ENCODE measurements at places on chromosomes 7 and 10. TPM values are rescaled to one million over a fixed set of nuclear protein-coding genes. Genes with fewer than 3 reads are reported as not detected.

Gene SHTN1
- total RNA-seq = 1.6 TPM

Gene COL28A1
- under 0.01 TPM for total RNA-seq

Gene OR2A5
- total RNA-seq = not detected

Gene ARHGEF35
- 2.5 TPM for total RNA-seq

Gene NODAL
- not detected for total RNA-seq

Gene HEPACAM2
- total RNA-seq = not detected

Gene CYP2W1
- total RNA-seq = not detected

Gene TAS2R4
- not detected for total RNA-seq

Gene GIMAP2
- 1.2 TPM for total RNA-seq

Gene ACTL6B
- not detected for total RNA-seq

Gene ENTPD1
- total RNA-seq = not detected

Gene IL6
- total RNA-seq = 9.5 TPM

Gene TAS2R5
- total RNA-seq = not detected

Gene TMEM229A
- not detected for total RNA-seq

Gene ACTR3C
- 4.6 TPM for total RNA-seq

Gene PON3
- total RNA-seq = not detected

Gene ARMC3
- not detected for total RNA-seq

Gene LRMDA
- not detected for total RNA-seq

Gene CHST3
- 21.8 TPM for total RNA-seq

Gene NRG3
- total RNA-seq = not detected

Gene LRGUK
- not detected for total RNA-seq

Gene RBP4
- not detected for total RNA-seq

Gene ZNF273
- 1.9 TPM for total RNA-seq

Gene ADAM12
- 16.7 TPM for total RNA-seq

Gene NEUROD6
- total RNA-seq = not detected

Gene PDIA4
- total RNA-seq = 339 TPM

Gene LIPF
- total RNA-seq = not detected

Gene TFR2
- total RNA-seq = not detected

Gene ABCB4
- total RNA-seq = 0.29 TPM

Gene INSYN2A
- under 0.01 TPM for total RNA-seq

Gene SORBS1
- 0.35 TPM for total RNA-seq

Gene MDFIC
- 41.8 TPM for total RNA-seq

Gene ANKRD7
- 2.6 TPM for total RNA-seq

Gene PAX4
- not detected for total RNA-seq

Gene PLCE1
- total RNA-seq = 3.5 TPM

Gene CFAP43
- under 0.01 TPM for total RNA-seq

Gene RINT1
- total RNA-seq = 21.6 TPM

Gene KDM7A
- total RNA-seq = 1.2 TPM

Gene BNIP3
- 105 TPM for total RNA-seq

Gene GCK
- total RNA-seq = 2.7 TPM

Gene SERPINE1
- total RNA-seq = 2,020 TPM

Gene PROSER2
- total RNA-seq = 4.3 TPM
